Activated T-cell treated with anti-CD3 and anti-CD28 coated beads, Interleukin-2, amount 50 U/mL, for 48 hours (primary cell): ENCODE measurements at places on chromosomes 6 and 20.
A peak's percentile ranks its signal among the peaks of the same experiment; 100 is the strongest.

DNA sequence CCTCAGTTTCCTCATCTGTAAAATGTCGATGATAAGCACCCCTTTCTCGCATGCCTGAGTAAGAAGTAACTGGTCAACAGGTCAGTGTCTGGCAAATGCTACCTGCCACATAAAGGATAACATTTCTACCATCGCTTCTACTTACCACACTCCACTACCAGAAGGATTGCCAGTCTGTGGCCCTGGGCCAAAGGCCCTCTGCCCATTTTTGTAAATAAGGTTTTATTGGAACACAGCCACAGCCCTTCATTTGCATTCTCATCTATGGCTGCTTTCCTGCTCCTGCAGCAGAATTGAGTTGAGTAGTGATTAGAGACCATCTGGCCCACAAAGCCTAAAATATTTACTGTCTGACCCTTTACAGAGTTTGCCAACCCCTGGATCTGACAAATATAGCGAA is 121.8 kb downstream of the TOX2 start:
- no peak for DNase-seq

GRCh38 chr6:66159937-66160336 is 452.9 kb upstream of the EYS start:
- DNase-seq, result no peak

- DNase-seq, result no peak
These were observed 40.7 kb upstream of the CCDC167 start for GRCh38 chr6:37540390-37540789.

DNA sequence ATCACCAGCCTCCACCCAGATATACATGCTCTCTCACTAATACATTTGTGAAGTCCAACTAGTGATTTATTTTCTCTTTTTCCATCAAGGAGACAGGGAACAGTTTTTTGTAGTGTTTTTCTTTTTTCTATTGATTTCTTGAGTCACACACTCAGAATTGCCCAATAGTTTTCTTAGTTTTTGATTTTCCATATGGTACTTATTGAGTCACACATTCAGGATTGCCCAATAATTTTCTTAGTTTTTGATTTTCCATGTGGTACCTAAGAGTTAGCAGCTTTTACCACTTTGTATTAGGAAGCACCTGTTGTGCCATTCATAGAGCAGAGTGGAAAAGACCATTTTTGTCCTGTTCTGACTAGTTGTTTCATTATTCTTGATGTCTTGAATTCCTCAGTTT is 1268.8 kb downstream of the EPHA7 start:
- DNase-seq, result no peak

DNA sequence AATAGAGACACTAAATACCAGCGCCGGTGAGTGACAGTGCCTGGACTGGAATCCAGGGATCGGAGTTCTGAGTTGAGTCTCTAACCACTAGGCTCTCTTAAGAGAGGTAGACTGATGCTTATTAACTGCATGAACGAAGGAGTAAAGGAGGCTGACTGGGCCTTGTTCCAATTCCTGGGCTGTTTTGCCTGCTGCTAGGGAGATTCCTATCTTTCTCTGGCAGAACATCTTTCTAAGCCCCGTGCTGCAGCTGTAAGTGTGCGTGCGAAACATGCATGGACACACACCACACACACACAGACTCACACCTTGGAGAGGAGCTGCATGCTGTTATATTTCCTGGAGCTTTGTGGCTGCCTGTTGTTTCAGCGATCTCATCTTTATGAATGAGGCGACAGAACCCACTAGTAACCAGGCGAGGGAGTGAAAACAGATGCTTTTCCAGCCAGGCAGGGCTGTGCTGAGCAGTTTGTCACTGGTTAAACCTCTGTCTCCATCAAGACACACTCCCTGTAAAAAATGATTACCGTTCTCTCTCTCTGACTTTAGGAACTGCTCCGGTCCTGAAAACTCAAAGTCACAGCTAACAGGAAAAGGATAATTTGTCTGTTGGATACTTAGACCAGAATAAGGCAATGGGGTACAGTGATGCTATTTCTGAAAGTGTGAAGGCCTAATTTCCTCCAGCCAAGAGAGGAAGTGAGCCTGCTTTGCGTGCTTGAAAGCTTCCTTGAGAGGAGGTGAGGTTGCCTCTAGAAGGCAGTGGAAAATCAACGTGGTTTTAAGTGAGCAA is 157.4 kb upstream of the ZNF217 start:
- DNase-seq, result peak; percentile 63

DNA sequence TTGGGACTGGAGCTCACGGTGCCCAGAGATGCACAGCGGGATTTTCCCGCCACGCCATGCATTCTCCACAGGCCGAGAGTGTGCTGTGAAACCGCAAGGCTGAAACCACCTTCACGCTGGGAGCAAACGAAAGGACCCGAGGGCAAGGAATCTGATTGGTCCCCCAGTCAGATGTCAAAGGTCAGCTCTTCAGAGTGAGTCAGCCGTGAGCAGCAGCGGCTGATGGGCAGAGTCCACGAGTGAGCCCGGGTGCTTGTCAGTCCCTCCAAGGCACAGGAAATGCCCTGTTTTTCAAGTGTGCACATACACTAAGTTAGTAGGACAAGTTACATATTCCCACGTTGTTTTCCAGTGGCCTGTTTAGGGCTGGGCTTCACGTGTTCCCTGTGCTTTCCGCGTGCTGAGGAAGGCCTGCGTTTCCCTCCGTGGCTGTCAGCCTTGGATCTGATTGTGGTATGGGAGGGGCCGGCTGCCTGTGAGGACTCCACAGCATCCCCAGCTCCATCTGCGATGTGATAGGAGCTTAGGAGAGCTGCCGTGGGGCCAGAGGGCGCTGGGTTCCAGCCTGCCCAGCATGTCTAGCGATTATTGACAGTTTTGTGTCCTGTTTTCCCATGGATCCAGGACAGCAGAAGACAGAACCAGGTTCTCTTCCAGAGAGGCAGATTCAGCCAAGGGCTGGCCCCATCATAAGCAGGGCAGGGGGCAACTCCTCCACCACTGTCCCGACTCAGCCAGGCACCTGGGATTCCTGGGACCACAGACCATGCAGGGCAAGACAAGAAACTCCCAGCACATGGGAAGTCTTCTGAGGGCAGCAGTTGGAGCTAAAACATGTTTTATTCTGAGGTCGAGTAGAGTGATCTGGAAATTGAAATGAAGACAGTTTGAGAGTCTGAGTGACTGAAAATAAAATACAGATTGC is 38.2 kb upstream of the FRMD1 start:
- no peak for DNase-seq

- DNase-seq, result no peak
These were observed 72.2 kb downstream of the SCAF8 start for GRCh38 chr6:154805288-154805911.

DNA sequence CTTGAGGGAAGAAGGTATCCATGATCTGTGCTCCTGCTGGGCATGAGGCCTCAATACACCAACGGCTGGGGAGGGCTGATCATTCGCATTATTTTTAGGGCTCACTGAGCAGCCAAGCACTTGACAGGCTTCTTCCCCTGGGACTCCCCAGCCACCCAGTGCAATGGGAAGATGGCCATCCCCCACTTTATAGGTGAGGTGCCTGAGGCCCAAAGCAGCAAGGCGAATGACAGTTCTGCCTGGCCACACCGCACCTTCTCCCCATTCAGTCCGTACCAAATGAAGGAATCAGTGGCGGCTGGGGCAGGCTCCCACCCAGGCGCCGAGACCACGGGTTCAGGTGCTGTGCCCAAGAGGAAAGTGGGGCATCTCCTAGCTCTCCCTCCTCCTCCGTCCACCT is 4.4 kb upstream of the FAM209A start:
- DNase-seq, result no peak

GRCh38 chr20:38029453-38029852 is 3.8 kb downstream of the TTI1 start:
- no peak for DNase-seq
